ENCODE measurements at places on chromosomes 1 and 21. TPM values are rescaled to one million over a fixed set of nuclear protein-coding genes. Genes with fewer than 3 reads are reported as not detected.

DNA sequence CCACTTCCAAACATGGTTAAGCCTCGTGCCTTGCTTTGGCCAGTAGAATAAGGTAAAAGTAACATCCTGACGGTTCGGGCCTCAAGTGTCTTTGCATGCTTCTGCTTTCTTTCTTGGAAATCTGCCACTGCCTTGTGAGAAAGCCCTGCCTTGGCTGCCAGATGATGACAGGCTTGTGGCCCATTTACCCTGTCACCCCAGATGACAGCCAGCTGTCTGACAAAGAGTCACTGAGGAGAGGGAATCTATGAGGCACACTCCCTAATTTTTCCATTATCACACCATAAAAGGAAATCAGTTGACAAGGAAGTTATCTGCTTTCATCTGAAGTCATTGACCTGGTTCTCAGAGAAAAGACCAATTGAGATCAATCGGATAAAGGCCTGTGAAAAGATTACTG is 199.8 kb downstream of the USH2A start:
- no peak overlapping the region for H3K4me3 ChIP-seq
- DNase-seq = no peak
- H3K4me1 ChIP-seq = peaks cover 32% of the 10 kb centered on the region
- no peaks in the 10 kb centered on the region for H3K36me3 ChIP-seq

The RIMS3 gene
- total RNA-seq = 0.81 TPM

DNA sequence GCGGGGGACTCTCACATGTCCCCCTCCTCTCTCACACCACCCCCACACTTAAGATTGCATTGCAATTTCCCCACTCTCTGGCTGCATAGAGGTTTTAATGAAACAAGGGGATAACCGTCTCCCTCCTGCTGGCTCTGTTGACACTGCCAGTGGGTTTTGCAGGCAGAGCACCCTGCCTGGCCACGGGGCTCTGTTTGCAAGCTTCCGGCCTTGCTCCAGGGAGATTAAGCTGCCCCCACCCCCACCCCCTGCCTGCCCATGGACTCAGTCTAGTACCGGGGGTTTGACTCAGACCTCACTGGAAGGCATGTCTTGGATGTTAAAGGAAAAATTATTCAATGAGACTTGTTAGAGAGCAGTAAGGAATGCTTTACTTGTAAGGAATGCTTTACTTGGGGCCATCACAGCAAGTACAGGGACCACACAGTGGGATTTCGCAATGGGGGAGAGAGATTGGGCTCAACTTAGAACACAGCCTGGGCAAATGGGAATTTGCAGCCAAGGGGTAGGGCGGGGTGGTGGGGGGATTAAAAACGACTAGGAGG is 101.0 kb downstream of the AJAP1 start:
- H3K27ac ChIP-seq = no peak overlapping the region
- H3K27me3 ChIP-seq = no peaks in the 10 kb centered on the region
- no peaks in the 10 kb centered on the region for H3K4me1 ChIP-seq
- DNase-seq = no peak
- no peak overlapping the region for H3K4me3 ChIP-seq

DNA sequence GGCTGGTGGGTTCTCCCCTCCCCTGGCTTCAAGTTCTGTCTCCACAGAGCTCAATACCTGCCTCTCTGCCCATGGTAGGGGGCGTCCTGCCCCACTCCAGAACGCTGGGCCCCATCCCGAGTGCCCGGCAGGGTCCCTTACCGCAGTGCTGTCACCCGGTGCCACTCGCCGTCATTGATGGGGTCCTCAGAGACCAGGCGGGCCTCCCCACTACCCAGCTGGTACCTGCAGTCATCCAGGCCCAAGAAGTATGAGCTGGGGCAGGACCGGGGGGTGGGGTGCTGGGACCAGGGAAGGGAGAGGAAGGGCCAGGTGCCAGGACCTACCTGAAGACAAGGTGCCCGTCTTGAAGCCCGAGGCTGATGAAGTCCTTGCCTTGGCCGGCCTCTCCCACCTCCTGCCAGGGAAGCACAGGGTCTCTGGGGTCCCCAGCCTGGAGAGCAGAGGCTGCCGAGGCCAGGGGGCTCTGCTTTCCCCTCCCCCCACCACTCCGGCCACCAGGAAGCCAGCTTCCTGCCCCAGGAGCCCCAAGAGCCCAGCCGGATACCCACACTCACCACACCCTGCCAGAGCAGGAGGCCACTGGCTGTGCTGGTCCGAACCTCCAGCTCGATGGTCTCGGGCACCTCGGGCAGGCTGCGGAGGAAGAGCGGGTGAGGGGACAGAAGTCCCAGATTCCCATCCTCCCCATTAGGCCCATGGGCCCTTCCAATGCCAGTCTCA is 12.1 kb downstream of the LDLRAD2 start:
- no peak overlapping the region for H3K27ac ChIP-seq
- peaks cover 55% of the 10 kb centered on the region for H3K36me3 ChIP-seq
- H3K27me3 ChIP-seq = no peaks in the 10 kb centered on the region
- no peaks in the 10 kb centered on the region for H3K4me1 ChIP-seq
- no peak overlapping the region for H3K4me3 ChIP-seq

GRCh38 chr1:111542187-111542586 is 38.8 kb upstream of the ADORA3 start:
- no peak overlapping the region for H3K27ac ChIP-seq
- H3K36me3 ChIP-seq = no peaks in the 10 kb centered on the region
- H3K4me3 ChIP-seq = no peak overlapping the region
- no peak for DNase-seq
- peaks cover 11% of the 10 kb centered on the region for H3K4me1 ChIP-seq

GRCh38 chr21:35201288-35201687 is 152.2 kb upstream of the RUNX1 start:
- peaks cover 40% of the 10 kb centered on the region for H3K4me1 ChIP-seq
- H3K36me3 ChIP-seq = peaks cover 5% of the 10 kb centered on the region
- H3K27ac ChIP-seq = peak overlapping the region; percentile 66
- no peak overlapping the region for H3K4me3 ChIP-seq

The RNU5D-1 gene
- total RNA-seq = not detected

All from Calu3 (cell line).